B cell (primary cell): ENCODE measurements at places on chromosomes 11 and 22. TPM values are rescaled to one million over a fixed set of nuclear protein-coding genes. Genes with fewer than 3 reads are reported as not detected.

Gene CCDC157
- 3.6 and 5.4 TPM in 2 replicates for total RNA-seq

Gene FGF4
- not detected in 2 replicates for total RNA-seq

GRCh38 chr11:134024420-134025081, 44.3 kb upstream of the JAM3 start:
- DNase-seq = no peak

GRCh38 chr11:56307836-56308235, 7.1 kb upstream of the OR8K3 start:
- no peak for DNase-seq
